Epithelial cell of umbilical artery (primary cell): ENCODE measurements at places on chromosomes 6 and 20. TPM values are rescaled to one million over a fixed set of nuclear protein-coding genes. Genes with fewer than 3 reads are reported as not detected.

RSPH3 gene
- 1.3 and 1.5 TPM in 2 replicates for total RNA-seq

GNAS-AS1 gene
- total RNA-seq: under 0.01 and 0.15 TPM in 2 replicates

SLC17A1 gene
- total RNA-seq: not detected in 2 replicates

TMEM217 gene
- total RNA-seq: 3.6 and 4.3 TPM in 2 replicates

BEND6 gene
- 0.97 and 4.0 TPM in 2 replicates for total RNA-seq

ERVFRD-1 gene
- total RNA-seq: not detected in 2 replicates
